Thyroid gland (tissue), 4 donors: ENCODE measurements at places on chromosomes 1 and 21.

DNA sequence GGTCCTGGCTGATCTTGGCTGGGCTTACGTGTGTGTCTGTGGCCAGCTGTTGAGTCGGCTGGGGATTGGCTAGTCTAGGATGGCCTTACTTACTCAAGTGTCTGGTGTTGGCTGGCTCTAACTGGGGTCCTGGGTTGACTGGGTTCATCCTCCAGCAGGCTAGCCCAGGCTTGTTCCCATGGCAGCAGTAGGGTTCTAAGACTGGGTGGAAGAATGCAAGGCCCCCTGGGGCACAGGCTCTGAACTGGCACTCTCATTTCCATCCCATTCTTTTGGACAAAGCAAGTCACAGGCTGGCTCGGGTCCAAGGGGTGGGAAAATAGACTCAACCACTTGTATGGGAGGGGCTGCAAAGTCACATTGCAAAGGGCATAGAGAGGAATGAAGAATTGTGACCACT lies 7.9 kb upstream of the OPRD1 start:
- no peak for DNase-seq

DNA sequence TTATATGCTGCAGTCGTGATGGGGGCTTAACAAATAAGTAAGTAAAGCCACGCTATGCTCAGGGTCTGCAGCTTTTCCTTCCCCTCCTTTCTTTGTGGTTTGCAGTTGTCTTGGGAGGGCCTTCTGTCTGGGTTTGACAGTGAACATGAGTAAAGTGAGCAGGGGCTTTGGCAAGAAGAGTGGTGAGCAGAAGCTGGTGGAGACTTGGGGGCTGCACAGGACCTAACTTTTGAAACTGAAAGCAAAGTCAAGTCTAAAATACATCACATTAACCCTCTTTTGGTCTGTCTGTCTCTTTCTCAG lies 368.6 kb upstream of the VAMP3 start:
- DNase-seq: no peak

DNA sequence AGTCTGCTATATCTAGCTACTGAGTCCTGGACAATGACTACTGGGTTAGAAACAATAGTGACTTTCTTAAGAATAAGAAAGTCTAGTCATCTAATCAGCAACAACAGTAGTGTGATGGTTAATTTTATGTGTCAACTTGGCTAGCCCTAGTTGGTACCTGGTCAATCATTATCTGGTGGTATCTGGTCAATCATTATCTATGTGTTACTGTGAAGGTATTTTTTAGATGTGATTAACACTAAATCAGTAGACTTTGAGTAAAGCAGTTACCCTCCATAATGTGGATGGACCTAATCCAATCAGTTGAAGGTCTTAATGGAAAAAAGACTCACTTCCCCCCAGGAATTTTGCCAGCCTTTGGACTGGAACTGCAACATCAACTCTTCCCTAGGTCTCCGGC lies 312.6 kb downstream of the SIPA1L2 start:
- no peak for DNase-seq

- no peak for DNase-seq
These were observed 392.9 kb downstream of the DSCAM start for GRCh38 chr21:40454057-40454456.

- DNase-seq: no peak
These were observed 27.2 kb downstream of the THAP3 start for GRCh38 chr1:6651909-6652308.

DNA sequence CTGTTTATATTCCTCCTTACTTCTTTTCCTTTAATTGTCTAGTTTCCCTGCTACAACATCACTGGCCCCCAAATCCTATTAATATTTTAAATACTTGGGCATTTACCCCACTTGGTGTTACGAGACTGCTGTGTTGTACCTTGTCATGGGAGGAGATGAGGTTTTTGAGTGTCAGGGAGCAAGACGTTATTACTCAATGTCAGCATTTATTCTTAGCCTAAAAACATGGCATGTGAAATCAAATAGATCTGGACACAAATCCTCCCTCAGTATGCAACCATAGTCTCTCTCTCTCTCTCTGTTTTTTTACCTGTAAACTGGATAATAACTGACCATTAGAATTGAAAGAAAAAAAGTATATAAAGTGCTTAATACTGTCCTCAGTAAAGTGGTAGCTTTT lies 4.6 kb downstream of the LRRC8B start:
- no peak for DNase-seq

DNA sequence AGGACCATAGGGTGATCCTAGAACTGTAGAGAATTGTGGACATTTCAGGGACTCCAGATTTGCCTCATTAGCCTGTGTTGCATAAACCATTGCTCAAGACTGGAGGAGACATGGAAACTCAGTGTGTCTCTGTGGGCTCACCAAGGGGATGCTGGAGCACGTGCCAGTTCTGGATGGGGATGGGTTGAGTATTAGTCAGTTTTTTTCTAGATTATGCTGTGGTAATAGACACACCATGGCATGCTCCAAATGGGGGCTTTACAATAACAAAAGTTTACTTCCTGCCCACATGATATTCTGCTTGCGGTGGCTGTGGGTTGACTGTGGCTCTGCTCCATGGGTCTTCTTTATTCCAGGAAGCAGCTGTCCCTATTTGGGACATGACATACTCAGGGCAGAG lies 125.4 kb downstream of the FOXD2 start:
- DNase-seq: no peak

GRCh38 chr1:11494771-11495170 lies 15.8 kb downstream of the DISP3 start:
- DNase-seq: no peak

DNA sequence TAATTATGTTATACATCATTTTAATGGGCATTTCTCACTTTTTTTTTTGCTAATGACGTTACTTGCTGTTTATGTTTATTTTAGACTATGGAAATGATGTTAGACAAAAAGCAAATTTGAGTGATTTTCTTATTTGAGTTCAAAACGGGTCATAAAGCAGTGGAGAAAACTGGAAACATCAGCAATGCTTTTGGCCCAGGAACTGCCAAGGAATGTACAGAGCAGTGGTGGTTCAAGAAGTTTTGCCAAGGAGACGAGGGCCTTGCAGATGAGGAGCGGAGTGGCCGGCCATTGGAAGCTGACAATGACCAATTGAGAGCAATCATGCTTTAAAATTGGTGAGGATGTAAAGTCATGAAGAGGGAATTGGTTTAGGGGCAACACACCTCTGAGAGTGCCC lies 32.1 kb upstream of the KCNE2 start:
- DNase-seq: no peak

DNA sequence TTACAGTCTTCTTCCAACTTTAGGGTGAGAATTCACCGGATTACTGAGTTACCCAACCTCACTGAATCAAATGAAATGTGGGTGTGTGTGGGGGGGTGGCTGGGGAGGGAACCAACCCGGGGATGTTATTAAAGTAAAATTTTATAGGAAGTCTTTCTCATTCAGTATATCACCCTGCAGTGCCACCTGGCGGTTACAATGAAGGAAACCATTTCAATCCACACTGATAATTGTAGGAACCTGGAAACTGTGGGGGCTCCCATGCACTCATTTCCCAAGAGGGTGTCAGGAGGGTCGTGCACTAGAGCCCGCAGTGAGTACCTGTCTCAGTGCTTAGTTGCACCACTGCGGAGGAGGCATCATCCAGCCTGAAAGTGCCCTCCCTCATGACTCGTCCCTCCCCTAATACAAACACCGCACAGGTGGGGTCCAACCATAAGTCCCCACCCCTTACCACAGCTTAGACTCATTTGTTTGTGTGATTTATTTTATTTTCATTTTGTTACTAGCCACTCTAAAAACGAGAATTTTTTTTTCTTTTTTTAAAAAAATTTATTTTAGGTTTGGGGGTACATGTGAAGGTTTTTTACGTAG lies 29.1 kb upstream of the IGSF5 start:
- peak; percentile 72 for DNase-seq

GRCh38 chr1:63155437-63155836 lies 166.9 kb upstream of the FOXD3 start:
- DNase-seq: no peak

DNA sequence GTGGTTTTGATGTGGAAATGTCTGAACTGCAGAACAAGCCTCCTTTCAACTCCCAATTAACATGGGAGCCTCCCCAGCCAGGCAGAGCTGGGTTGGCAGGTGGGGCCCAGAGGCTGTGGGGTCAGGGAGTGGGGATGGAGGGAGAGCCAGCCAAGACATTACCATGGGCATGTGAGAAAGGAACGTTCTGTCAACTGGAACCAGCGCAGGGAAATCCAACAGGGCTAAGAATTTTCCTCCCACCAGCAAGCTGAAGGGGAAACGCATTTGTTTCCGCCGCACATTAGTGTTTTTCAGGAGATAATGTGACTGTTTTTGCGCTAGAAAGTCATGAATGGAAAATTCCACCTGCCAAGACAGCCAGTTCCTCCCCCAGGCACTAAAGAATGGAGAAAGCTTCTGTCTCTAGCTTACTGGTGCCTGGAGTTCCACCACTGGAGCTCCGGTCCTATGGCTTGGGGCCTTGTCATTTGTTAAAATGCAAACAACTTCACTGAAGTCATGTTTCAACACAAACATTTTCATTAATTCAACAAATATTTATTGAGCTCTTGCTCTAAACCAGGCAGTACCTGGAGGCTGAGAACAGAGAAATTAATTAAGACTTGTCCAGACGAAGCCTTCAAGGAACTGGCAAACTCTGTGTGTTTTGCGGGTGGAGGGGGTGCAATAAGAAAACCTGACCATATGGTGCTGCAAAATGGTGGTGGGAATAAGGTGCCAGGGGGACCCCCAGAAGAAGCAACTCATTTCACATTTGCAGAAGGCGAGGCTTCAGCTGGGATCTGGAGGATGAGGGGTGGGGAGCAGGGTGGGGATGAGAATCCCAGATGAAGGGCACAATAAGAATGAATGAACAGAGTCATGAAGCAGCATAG lies 305.1 kb downstream of the MATN1 start:
- no peak for DNase-seq

GRCh38 chr1:153535242-153536011 lies at the start of gene S100A6:
Gene S100A6 (minus strand): TSS chr1:153535991. CDS start chr1:153535339, 652 bp downstream.
- peak; percentile 72 for DNase-seq

DNA sequence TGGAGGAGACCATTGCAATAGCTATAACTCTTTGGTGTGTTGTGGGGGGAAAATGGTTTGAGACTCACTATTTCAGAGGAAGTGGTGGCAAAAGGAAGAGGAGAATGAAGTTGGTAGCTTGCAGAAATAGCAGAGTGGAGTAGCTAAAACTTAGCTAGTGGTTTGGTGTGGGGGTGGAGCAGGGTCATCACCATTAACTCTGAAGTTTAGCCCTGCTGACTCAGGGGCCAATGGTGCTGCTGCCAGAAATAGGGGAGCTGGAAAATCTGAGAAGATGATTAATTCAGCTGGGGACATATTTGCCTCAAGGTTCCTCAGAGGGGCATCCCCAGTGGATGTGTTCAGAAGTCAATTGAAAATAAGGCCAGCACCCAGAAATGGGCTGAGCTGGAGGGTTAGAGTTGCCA lies 65.4 kb downstream of the RUNX1 start:
- no peak for DNase-seq

- no peak for DNase-seq
These were observed 50.4 kb downstream of the RERE start for GRCh38 chr1:8767006-8767405.

DNA sequence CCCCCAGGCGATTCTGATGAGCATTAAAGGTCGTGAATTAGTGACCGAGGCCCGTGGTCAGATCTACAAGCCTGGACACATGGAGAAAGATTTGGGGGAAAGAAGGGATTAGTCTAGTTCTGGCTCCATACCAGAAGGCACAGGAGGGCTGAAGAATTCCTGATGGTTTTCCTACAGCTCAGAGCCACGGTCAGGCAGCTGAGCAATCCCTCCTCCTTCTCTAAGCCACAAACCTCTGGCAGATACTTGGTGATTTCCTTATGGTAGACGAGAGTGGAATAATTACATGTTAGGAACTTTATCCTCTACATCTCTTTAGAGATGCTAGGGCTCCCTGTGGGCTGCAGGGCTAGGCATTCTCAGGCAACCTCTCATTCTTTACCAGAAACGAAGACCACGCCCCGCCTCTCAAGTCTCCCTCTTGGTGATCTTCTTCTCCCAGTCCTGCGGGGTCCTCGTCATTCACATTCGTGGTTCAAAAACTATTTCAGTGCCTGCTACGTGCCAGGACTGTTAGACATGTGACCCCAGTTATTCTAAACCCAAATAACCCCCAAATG lies 20.5 kb upstream of the ZBTB18 start:
- DNase-seq: no peak

DNA sequence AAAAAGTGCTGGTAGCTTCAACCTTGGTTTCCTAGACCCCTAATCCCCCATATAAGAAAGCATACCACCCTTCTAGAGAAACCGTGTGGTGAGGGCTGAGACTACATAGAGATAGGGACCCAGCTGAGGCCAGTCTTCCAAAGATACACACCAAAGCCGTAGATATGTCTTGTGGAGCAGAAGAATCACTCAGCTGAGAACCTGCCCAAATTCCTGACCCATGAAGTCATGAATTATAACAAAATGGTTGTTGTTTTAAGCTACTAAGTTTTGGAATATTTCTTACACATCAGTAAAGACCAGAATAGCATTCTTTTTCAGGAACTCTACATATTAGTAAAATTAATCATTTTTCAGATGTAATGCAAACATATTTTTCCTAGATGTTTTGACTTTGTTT lies 3.3 kb upstream of the SNRPE start:
- no peak for DNase-seq

DNA sequence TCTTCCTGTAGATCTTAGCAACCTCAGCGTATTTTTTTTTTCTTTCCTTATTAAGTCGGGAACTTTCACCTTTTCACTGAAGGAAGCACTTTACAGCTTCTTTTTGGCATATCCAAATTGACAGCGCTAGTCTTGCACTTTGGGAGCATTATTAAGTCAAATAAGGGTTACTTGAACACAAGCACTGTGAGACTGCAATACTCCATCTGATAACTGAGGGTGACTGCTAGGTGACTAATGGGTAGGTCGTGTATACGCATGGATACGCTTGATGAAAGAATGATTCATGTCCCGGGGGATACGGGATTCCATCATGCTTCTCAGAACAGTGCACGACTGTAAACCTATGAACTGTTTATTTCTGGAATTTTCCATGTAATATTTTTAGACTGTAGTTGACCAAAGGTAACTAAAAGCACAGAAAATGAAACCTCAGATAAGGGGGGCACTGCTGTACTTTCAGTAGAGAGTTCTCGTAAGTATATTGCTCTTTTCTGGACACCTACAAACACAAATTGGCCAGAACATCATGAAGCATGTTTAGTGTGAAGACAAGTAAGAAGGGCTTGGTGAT lies 364.7 kb downstream of the SMYD3 start:
- DNase-seq: no peak

DNA sequence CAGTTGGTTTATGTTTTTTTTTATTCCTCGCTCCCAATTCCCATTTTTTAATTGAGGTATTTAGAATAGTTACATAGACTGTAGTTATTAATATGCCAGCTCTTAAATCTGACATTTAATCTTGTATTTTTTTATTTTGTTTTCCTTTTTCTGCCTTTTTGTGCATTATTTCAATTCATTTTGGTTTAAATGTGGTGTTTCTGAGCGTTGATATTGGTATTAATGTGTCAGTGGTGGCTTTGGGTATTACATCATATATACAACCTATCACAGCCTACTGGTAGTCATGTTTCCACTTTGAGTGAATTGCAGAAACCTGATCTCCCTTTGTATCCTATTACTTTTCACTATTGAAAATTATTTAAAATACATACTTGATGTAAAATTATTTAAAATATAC lies 1027.3 kb downstream of the KCNT2 start:
- no peak for DNase-seq
